ENCODE measurements at places on chromosomes 1 and 21. TPM values are rescaled to one million over a fixed set of nuclear protein-coding genes. Genes with fewer than 3 reads are reported as not detected.

LCA5L gene
- total RNA-seq: 0.57 TPM

CITED4 gene
- total RNA-seq: 23.6 TPM

PPCS gene
- 42.9 TPM for total RNA-seq

KHDC4 gene
- 59.9 TPM for total RNA-seq

EPHA8 gene
- total RNA-seq: not detected

DNA sequence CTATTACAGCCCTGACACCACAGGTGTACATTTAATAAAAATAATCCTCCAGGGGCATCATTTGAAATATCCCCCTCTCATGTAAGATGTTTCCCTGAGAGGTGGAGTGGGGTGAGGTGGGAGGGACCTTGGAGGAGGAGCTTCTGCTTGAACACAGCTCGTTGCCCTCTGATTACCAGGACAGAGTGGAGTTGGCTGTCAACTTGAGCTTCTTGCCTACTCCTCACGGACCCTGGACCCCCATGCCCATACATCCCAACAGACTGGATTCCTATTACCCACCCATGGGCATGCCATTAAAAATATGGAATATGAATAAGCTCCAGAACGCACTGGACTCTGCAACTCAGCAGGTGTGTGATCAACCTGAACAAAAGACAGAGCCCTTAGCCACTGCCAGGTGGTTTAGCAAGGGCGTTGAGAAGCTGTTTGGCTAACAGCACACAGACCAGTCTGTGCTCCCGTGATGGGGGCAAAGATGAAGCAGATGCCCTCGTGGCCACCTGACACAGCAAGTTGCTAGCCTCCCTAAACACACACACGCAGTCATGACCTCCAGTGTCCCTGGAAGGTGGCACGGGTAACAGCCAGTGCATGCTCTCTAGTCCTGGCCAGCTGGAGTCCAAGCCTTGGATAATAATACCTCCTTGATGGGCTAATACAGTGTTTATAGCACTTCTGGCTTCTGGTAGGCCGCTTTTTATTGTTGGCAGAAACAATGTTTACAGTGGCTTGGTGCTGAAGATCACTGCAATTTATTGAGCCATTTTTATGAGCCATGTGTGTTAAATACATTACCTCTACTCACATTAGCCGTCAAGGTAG lies 155.0 kb downstream of the TOMM20 start:
- no peaks in the 10 kb centered on the region for H3K36me3 ChIP-seq
- H3K4me3 ChIP-seq: no peak overlapping the region
- DNase-seq: no peak
- peak overlapping the region; percentile 91 for H3K27ac ChIP-seq
- H3K4me1 ChIP-seq: peaks cover 49% of the 10 kb centered on the region

- peaks cover 7% of the 10 kb centered on the region for H3K36me3 ChIP-seq
- H3K27ac ChIP-seq: no peak overlapping the region
- peaks cover 2% of the 10 kb centered on the region for H3K4me1 ChIP-seq
- no peak overlapping the region for H3K4me3 ChIP-seq
These were observed 10.8 kb upstream of the NFASC start for GRCh38 chr1:204859861-204860267.

DNA sequence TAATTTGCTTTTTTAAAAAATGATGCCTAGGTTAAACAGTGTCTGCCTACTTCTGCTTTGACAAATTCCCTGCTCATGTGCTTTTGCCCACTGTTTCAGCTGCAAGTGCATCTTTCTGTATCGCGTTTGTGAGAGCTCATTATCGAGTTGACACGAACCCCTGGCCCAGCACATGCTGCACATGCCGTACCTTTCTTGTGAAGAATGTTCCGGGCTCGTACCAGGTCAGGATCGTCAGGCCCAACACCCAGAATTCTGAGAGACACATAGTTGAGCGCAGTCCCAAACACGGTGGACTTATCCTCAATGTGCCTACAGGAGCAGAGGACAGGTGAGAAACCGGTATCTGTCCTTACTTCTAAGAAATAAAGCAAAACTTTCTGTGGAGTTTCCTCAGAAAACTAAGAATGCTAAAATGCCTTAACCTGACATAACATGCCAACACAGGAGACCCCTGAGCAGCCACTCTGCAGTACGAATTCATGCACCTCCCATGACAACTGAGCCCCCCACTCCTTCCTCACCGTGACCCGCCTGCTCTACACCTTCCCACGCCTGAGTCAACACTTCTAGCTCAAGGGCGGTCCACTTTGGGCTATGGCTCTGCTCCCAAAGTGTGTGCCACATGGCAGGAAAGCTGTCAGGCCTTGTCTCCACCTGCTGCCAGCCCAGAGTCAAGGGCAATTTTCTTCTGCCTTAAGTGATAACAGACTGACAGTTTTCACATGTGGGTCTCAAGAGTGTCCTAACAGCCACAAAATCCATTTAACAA lies 6.7 kb downstream of the LSS start:
- peaks cover 22% of the 10 kb centered on the region for H3K4me1 ChIP-seq
- no peaks in the 10 kb centered on the region for H3K27me3 ChIP-seq
- no peak overlapping the region for H3K27ac ChIP-seq
- no peak overlapping the region for H3K4me3 ChIP-seq
- peaks cover 11% of the 10 kb centered on the region for H3K36me3 ChIP-seq

GRCh38 chr1:1441002-1441888 lies 5.8 kb downstream of the VWA1 start:
- H3K27me3 ChIP-seq: peaks cover 9% of the 10 kb centered on the region
- H3K27ac ChIP-seq: no peak overlapping the region
- no peak overlapping the region for H3K4me3 ChIP-seq
- H3K4me1 ChIP-seq: peaks cover under 1% of the 10 kb centered on the region
- DNase-seq: peak; percentile 48
- no peaks in the 10 kb centered on the region for H3K36me3 ChIP-seq

GRCh38 chr1:2151252-2151651 lies 43.3 kb downstream of the FAAP20 start:
- H3K27ac ChIP-seq: no peak overlapping the region
- peaks cover 5% of the 10 kb centered on the region for H3K36me3 ChIP-seq
- no peak overlapping the region for H3K4me3 ChIP-seq
- no peaks in the 10 kb centered on the region for H3K27me3 ChIP-seq

DNA sequence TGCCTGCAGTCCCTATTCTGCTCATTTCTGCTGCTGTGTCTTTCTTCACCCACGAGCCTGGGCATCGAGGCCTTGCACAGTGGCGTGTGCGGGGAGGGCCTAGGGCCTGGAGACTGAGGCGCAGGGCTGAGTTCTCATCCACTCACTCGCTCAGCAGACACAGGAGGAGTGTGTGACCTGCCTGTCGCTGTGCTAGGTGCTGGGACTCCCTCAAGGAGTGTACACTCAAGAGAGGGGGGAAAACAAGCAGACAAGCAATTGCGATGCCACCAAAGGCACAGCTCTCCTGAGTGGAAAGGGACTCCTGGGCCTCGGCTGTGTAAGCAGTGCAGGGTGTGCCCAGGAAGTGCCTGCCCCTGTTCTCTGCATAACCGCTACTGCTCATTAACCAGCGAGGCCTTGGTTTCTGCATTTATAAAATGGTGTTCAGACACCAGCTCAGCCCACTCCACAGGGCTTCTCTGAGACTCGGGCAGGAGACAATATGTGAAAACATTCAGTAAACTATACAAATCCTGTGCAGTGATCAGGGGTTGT lies 4.2 kb downstream of the RD3 start:
- H3K27ac ChIP-seq: no peak overlapping the region
- H3K27me3 ChIP-seq: peaks cover 15% of the 10 kb centered on the region
- DNase-seq: no peak
- no peak overlapping the region for H3K4me3 ChIP-seq
- H3K4me1 ChIP-seq: peaks cover 2% of the 10 kb centered on the region
- H3K36me3 ChIP-seq: no peaks in the 10 kb centered on the region

DNA sequence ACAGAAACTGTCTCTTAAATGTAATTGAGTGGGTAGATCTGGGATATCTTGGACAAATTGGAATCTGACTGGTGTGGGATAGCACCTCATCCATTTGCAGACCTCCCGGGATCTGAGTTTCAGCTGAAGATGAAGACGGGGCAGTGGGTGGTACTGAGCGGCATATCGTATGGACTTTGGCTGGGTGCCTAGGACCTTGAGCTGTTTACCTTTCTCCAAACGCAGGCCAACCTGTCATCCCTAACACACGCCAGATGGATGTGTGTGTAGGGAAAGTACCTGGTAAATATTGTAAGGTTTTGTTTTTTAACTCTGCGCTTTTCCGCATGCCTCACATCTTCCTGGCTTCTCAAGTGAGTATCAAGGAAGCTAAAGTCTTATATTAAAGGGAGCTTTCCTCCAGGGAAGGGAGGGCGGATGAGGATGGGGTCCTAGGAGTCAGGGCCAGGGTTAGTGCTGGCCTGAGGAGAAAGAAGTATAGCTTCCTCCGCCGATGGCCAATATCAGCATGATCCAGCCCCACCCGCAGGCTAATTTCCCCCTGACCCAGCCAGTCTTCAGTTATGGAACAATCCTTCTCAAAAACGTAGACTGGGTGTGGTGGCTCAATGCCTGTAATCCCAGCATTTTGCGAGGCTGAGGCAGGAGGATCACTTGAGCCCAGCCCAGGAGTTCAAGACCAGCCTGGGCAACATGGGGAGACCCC lies 26.2 kb downstream of the ATP8B2 start:
- peaks cover 3% of the 10 kb centered on the region for H3K36me3 ChIP-seq
- H3K27ac ChIP-seq: peak overlapping the region; percentile 32
- peaks cover 38% of the 10 kb centered on the region for H3K4me1 ChIP-seq
- no peak for DNase-seq
- H3K27me3 ChIP-seq: no peaks in the 10 kb centered on the region
- H3K4me3 ChIP-seq: peak overlapping the region; percentile 31

DNA sequence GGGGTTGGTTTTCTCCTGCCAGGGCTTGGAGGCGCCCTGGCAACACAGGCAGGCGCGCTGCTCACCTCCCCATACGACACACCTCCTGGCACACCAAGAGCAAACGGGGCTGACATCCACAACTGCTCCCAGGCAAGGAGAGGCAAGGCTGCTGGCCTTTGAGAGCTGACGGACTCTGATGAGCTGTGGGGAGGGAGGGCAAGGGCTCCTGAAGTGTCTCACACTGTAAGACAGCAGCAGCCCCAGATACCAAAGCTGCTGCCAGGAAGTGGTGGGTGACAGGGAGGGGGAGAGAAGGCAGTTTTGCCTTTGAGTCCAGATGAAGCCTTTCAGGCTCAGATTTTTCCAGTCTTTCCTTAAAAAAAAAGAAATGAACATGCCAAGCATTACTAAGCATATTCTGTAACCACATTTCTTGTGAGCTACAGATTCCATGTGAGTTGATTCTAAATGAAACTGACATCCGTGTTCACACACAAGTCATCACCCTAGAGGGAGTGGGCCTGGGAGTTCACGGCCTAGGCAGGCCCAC lies 24.3 kb downstream of the PGBD5 start:
- no peak overlapping the region for H3K4me3 ChIP-seq
- H3K4me1 ChIP-seq: peaks cover 2% of the 10 kb centered on the region
- DNase-seq: no peak
- H3K27me3 ChIP-seq: peaks cover 53% of the 10 kb centered on the region
- H3K27ac ChIP-seq: no peak overlapping the region

DNA sequence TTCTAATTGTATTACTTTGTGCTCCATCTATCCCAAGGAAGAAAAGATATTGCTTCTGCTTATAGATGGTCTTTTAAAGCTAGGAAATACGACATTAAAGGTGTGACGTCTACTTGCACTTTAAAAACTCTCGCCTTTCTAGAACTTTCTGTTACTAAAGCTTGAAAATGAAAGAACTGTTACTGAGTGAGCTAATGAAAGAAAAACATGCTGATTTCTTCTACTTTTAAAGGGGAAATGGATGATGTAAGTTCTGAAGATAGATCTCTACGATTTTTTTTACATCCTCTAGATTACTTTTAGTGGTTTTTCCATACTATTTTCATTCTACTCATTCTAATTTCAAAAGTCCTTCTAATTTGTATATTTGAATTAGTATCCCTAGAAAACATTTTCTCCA lies 387.5 kb downstream of the USP25 start:
- no peaks in the 10 kb centered on the region for H3K27me3 ChIP-seq
- H3K36me3 ChIP-seq: no peaks in the 10 kb centered on the region
- no peak for DNase-seq
- H3K4me1 ChIP-seq: no peaks in the 10 kb centered on the region
- no peak overlapping the region for H3K27ac ChIP-seq

DNA sequence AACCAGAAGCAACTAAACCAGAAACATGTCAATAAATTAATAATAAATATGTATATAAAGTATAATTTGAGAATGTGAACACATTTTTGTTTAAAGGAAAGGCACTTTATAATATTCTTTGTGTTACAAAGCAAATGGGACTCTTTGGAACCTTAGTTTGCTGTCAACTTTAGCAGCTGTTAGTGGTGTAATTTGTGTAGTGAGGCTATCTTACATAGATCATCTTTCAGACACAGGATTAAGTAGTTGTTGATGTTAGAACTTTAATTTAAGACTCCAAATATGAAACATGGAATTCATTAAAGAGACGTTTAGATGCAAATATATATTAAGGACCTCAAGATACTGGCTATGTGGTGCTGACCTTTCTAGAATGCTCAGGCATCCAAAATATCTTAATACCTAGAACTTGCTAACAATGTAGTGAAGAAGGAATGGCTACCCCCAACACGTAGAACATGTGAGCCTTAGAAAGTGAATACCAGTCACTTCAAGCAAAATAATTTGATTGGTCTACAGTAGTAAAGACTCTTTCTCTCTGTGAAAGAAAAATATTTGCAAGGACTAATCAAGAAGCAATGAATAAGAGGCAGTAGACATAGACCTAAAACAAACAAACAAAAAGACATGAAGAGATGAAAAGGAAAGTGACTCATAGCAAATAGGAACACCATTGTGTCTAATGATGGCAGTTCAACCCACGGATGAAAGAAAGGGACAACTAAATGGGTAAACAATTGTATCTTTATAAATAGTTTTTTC lies 811.4 kb downstream of the USP25 start:
- no peak for DNase-seq
- H3K36me3 ChIP-seq: no peaks in the 10 kb centered on the region
- no peak overlapping the region for H3K4me3 ChIP-seq
- no peaks in the 10 kb centered on the region for H3K27me3 ChIP-seq
- H3K4me1 ChIP-seq: no peaks in the 10 kb centered on the region

- H3K4me3 ChIP-seq: no peak overlapping the region
- H3K27me3 ChIP-seq: peaks cover 5% of the 10 kb centered on the region
- no peaks in the 10 kb centered on the region for H3K4me1 ChIP-seq
- DNase-seq: no peak
These were observed 21.4 kb downstream of the TGFB2 start for GRCh38 chr1:218366322-218367052.

GRCh38 chr1:233343262-233343661 lies 15.7 kb downstream of the MAP3K21 start:
- H3K4me3 ChIP-seq: no peak overlapping the region
- H3K36me3 ChIP-seq: peaks cover 5% of the 10 kb centered on the region
- H3K4me1 ChIP-seq: peaks cover 2% of the 10 kb centered on the region
- peaks cover 25% of the 10 kb centered on the region for H3K27me3 ChIP-seq

DNA sequence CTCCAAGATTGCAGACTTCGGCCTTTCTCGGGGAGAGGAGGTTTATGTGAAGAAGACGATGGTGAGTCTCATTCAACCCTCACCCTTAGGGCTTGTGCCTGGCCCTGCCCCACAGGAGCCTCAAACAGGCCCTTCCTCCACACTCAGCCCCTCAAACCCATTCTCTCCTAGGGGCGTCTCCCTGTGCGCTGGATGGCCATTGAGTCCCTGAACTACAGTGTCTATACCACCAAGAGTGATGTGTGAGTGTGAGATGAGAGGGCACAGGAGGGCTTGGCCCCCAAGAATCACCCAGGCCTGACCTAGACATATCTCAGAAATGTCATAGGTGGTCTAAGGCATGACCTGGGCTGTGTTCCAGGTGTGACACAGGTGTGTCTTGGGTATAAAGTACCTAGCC lies 18.3 kb upstream of the MPL start:
- no peak overlapping the region for H3K27ac ChIP-seq
- no peak overlapping the region for H3K4me3 ChIP-seq
- H3K4me1 ChIP-seq: peaks cover 2% of the 10 kb centered on the region

All from T-helper 17 cell (primary cell).